ENCODE measurements at places on chromosomes 1 and 21.
A peak's percentile ranks its signal among the peaks of the same experiment; 100 is the strongest.

DNA sequence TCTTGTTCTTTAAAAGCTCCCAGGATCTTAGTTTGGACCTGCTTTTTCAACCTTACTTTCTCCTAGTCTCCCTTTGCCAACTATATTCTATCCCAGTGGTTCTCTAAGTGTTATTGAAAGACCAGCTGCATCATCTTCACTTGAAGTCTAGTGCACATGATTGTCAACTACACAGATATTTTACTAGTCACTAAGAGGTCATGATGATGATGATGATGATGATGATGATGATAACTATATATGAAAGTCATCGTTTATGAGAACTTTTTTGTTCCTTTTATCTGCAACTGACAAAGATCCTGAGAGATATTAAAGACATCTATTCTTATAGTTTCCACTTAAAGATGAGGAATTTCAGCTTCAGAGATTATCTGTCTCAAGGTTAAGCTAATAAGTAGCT lies 479.0 kb upstream of the ZRANB2 start:
- no peak for DNase-seq

- no peak for DNase-seq
These were observed 86.8 kb upstream of the ARHGAP29 start for GRCh38 chr1:94324178-94324544.

- DNase-seq, result no peak
These were observed 18.3 kb downstream of the SPSB1 start for GRCh38 chr1:9311029-9311428.

- no peak for DNase-seq
These were observed 26.5 kb downstream of the CNIH4 start for GRCh38 chr1:224383218-224383617.

- DNase-seq, result no peak
These were observed 93.9 kb downstream of the C1orf21 start for GRCh38 chr1:184480736-184481135.

DNA sequence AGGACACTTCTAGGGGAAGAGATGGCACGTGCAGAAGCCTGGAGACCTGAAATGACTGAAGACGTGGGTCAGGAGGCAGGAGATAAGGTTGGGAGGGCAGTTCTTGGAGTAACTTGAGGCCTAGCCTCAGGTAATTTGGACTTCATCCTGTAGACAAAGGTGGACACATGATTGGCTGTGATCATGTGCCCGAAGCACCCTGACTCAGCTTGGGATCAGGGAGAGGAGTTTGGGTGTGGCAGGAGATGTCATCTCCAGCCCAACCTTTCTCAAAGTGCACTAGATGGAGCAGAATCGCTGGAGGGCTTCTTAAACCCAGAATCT lies 1.5 kb downstream of the SLC66A1 start:
- no peak for DNase-seq

DNA sequence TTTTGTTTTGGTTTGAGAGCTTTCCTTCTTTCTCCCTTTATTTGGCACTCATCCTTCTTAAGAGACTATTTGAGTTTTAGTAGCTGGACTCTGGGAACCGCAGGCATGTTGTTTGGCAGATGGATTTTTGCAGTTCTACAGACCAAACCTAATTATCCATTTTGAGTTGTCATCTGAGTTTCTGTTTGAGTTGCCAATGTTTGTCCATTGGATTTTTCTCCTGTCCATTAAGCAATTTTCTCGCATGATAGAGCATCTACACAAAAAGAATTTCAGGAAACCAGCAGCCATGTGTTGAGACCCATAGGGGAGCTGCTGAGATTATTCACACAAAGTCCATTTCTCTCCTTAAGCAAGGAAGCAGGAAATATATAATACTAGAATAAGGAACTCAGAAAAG lies 17.2 kb upstream of the CXADR start:
- DNase-seq, result no peak

GRCh38 chr1:224519874-224520273 lies 85.3 kb upstream of the WDR26 start:
- no peak for DNase-seq

GRCh38 chr1:84753516-84754385 lies 63.5 kb upstream of the SSX2IP start:
- peak; percentile 42 for DNase-seq

DNA sequence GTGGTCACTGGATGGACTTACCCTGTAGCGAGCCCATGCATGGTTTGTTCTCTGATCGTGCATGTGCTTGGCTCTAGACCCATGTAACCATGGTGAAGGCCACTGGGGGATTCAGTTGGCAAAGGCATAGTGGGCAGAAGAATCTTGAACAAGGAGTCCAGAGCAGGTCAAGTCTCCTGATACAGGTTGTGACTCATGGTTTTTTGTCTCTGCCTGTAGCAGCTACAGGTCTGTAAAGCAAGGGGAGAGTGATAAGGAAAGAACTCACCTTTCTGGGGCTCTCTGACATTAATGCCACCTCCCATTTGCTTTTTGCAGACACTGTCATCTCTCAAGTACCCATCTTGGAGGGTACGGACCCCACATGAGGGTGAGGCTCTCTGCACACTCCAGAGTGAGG lies 153.4 kb upstream of the CAMK1G start:
- no peak for DNase-seq
